ENCODE measurements at places on chromosomes 2 and 18. TPM values are rescaled to one million over a fixed set of nuclear protein-coding genes. Genes with fewer than 3 reads are reported as not detected.

GRCh38 chr2:10161206-10161931, 38.8 kb downstream of the RRM2 start:
- no peak for DNase-seq

DNA sequence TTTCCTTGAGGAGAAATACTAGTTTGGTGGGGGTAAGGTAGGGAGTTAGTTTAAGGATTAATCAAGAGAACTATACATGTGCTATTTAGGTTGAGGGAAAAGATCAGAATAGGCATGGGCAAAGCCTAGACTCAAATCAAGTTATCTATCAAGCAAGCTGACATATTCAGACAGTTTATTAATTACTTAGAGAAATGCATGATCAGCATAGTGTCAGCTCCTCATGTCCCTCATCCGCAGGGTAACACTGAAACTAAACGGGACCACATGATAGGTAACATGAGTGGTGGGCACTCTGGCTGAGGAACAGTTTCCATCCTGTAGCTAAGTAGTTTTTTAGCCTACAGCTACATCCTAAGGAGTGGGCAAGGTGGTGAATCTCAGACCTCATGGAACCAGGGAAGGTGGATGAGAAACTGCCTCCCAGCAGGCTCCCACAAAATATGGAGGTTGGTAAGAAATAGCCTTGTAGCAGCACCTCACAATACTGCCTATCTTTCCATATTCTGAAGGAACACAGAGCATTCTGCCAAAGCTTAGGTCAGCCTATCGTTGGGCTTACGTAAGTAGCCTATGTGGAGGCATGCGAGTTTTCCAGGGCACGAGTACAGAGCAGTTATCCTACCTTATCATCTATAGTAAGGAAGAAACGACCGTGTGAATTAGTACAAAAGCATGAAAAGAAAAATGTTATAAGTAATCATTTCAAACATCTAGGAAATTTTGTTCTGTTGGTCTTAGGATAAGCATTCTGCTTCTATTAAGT, 18.4 kb downstream of the ZC3H6 start:
- no peak for DNase-seq

RASGRP3 gene
- total RNA-seq: 53.8 TPM

- no peak for DNase-seq
These were observed 12.0 kb upstream of the GALM start for GRCh38 chr2:38653715-38654527.

UXS1 gene
- 21.7 TPM for total RNA-seq

- DNase-seq: no peak
These were observed 400.3 kb downstream of the NCKAP5 start for GRCh38 chr2:133167990-133168389.

DNA sequence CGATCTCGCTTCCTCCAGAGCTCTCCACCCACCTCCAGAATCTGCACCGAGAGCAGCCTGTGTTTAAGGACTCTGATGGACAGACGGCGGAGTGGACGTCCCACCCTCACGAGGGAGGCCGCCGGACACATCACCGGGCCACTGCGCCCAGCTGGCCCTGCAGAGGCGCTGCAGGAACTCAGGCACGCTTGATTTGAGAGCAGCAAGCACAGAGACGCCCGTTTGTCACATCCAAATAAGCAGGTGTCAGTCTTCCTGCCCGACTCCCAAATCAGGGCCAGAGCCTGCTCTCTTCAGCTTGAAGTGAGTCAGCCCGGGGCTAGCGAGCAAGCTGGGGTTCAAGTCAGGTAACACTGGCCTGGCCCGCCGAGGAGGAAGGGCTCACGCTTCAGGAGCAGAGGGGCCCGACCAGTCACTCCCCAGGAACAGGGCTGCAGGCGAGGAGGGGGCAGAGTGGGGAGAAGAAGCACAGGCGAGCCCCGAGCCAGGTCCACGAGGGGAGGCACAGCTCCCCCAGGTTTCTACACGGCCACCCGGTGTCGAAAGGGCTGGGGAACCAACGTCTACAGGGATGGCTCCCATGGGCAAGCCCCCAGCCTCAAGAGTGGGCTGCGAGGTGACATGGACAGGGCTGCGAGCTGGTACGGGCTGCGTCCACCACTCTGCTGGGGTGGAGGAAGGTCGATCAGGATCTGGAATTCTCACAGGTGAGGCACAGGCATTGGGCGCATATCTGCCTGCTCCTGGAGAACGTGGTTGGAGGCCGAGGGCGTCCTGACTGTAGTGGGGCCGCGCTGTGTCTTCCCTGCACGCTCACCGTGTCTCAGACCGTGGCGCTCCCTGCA, 52.5 kb upstream of the CTDP1 start:
- DNase-seq: no peak

GRCh38 chr2:219810895-219811294, 183.5 kb downstream of the SLC4A3 start:
- no peak for DNase-seq

KRTCAP3 gene
- not detected for total RNA-seq

DNA sequence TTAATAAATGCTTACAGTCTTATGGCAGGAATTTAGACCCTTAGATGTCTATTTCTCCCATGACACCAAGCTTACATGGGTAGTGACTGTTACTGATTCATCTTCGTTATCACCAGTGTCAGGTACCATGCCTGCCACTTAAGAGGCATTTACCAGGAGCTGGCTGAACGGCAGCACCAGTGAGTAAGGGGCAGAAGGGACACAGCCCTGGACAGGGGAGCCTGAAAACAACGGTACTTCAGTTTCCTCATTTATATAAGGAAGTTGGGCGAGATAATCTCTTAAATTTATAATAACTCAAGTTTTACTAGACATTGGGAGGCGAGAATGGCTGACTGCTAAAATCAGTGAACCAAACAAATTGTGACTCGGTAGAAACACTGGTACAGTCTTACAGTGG, 1.2 kb downstream of the COA5 start:
- no peak for DNase-seq

GRCh38 chr2:74429487-74430451, 8.2 kb downstream of the WDR54 start:
- no peak for DNase-seq
